ENCODE measurements at places on chromosomes 12 and 14. TPM values are rescaled to one million over a fixed set of nuclear protein-coding genes. Genes with fewer than 3 reads are reported as not detected.

The CFAP54 gene
- 0.15 TPM for total RNA-seq

The TSPAN11 gene
- 0.87 TPM for total RNA-seq

The CLEC1B gene
- total RNA-seq, result not detected

The BCL2L14 gene
- not detected for total RNA-seq

The KRT78 gene
- not detected for total RNA-seq

The TARBP2 gene
- total RNA-seq, result 23.5 TPM

The FGD4 gene
- total RNA-seq, result 8.7 TPM

The KRT76 gene
- total RNA-seq, result not detected

DNA sequence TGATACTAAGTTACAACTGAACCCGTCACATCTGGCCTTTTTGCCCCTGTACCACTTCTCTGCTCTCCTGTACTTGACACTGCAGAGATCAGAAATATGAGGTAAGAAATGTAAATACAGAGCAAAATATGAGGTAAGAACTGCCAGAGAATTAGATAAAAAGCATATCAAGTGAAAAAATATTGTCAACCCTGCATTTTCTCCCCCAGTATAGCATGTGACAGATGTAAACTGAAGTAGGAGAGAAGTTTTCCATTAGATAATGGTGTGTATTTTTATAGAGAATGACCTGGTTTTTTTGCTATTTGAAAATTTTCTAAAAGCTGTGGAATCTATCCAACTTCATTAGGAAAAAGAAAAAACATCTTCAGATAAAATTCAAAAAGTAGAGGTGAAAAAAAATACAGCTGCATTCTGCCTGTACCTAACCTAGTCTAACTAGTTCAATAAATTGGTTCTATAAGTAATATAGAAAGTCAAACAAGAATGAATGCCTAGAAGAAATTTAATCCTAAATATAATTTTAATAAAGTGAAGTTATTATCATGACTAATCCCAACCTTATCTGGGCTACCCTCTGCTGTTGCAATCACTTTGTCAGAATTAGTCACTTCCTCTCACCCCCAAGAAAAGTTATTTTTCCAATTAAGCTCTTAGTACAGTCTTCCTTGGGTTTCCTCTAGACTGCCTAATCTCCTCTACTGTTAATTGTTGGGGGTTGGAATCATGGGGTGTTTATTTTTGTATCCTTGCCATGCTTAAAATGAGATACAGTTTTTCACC is 210.0 kb downstream of the RASSF9 start:
- H3K4me3 ChIP-seq, result no peak overlapping the region
- no peak for DNase-seq
- H3K4me1 ChIP-seq, result peaks cover 13% of the 10 kb centered on the region
- H3K27me3 ChIP-seq, result no peaks in the 10 kb centered on the region
- no peak overlapping the region for H3K27ac ChIP-seq

DNA sequence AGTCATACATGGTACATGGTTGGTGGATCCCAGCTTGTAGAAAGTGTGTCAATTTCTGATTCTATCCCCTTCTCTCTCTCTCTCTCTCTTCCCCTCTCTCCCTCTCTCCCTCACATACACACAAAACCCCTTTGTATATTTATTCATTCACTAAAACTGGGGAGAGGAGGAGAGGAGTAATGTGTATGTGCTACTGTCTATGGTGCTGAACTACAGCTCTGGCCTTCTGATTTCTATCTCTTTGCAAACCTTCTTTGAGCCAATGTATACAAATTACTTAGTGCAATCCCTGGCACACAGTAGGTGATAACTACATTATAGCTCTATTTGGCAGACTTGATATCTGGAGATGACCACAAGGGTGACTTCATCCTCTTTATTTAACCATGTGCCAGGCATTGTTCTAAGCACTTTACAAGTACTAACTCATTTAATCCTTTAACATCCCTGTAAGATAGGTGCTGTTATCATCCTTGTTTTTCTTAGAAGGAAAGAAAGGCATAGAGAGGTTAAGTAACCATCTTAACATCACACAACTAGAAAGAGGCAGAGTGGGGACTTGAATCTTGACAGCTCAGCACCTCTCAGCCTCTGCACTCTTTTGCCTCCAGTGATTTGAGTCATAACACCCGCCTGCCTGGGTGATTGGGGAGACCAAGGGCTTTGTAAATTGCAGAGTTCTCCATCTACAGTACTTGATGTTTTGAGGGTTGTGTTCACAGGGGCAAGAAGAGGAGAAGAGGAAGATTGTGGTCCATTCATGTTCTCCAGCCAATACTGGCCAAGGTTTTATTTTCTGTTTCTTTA is 21.3 kb downstream of the RPH3A start:
- H3K27ac ChIP-seq, result no peak overlapping the region
- no peaks in the 10 kb centered on the region for H3K36me3 ChIP-seq
- H3K4me1 ChIP-seq, result no peaks in the 10 kb centered on the region
- no peak overlapping the region for H3K4me3 ChIP-seq
- H3K27me3 ChIP-seq, result peaks cover 6% of the 10 kb centered on the region
- no peak for DNase-seq

DNA sequence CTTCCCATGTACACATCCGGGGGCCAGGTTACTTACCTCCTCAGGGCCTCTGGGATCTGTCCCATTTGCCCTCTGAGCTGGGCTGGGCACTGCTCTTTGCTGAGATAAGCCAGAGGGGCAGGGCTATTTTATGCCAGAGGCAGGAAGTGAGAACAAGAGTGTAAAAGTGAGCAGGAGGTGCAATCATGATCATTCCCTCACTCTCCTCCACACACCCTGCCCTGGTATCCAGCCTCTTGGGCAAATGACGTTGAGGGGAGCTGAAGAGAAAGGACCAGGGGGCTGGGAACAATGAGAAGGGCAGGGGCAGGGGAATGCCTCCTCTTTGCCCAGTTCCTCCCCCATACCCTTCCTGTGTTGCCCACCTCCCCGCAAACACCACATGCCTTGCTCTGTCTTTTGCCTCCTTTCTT is 4.2 kb downstream of the LPAR5 start:
- H3K36me3 ChIP-seq, result no peaks in the 10 kb centered on the region
- no peak overlapping the region for H3K27ac ChIP-seq
- no peaks in the 10 kb centered on the region for H3K27me3 ChIP-seq
- H3K4me3 ChIP-seq, result no peak overlapping the region
- peaks cover 25% of the 10 kb centered on the region for H3K4me1 ChIP-seq

- DNase-seq, result no peak
- peaks cover 3% of the 10 kb centered on the region for H3K27me3 ChIP-seq
- no peak overlapping the region for H3K4me3 ChIP-seq
- no peak overlapping the region for H3K27ac ChIP-seq
These were observed 34.3 kb upstream of the CHST11 start for GRCh38 chr12:104422441-104422840.

DNA sequence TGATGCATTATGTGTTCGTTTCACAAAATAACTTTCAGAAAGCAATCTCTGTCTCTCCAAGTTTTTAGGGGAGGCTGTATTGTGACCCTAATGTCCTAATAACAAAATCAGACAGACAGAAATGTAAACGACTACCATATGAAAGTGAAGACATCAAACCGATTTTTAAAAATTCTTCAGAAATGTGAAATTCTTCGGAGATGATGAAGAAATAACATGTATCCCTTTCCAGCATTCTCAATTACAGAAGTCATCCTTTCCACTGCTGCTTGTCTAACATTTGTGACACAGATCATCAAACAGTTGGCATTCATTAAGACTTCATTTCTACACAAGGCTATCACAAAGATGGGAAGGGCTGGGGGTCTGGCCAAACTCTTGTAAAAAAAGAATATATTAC is 41.0 kb downstream of the DMAC2L start:
- peaks cover 5% of the 10 kb centered on the region for H3K36me3 ChIP-seq
- no peaks in the 10 kb centered on the region for H3K27me3 ChIP-seq
- peak overlapping the region; percentile 50 for H3K4me3 ChIP-seq
- H3K4me1 ChIP-seq, result peaks cover 42% of the 10 kb centered on the region
- DNase-seq, result no peak

- H3K4me1 ChIP-seq, result no peaks in the 10 kb centered on the region
- DNase-seq, result no peak
- no peak overlapping the region for H3K4me3 ChIP-seq
- H3K36me3 ChIP-seq, result no peaks in the 10 kb centered on the region
- no peaks in the 10 kb centered on the region for H3K27me3 ChIP-seq
These were observed 114.8 kb upstream of the FUT8 start for GRCh38 chr14:65297744-65298143.

DNA sequence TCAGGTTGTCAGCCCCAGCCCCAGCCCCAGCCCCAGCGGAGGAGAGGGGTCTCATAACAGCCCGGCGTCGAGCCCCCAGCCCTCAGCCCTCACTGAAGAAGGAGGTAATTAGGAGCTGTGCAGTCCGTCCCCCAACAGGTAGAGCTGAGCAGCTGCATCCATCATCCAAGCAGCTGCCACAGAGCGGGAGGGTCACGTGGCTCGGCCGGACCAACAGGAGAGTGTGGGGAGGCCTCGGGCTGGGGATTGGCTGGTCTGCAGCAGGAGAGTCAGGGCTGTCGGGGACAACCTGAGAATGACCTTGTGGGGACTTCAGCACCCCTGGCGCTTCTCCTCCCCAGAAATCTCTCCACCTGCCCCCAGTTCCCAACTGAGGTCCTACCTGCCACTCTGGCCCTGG is 29.6 kb downstream of the SMUG1 start:
- no peaks in the 10 kb centered on the region for H3K4me1 ChIP-seq
- peaks cover 3% of the 10 kb centered on the region for H3K36me3 ChIP-seq
- DNase-seq, result no peak
- H3K27ac ChIP-seq, result no peak overlapping the region

- peaks cover 51% of the 10 kb centered on the region for H3K4me1 ChIP-seq
- H3K27ac ChIP-seq, result no peak overlapping the region
- H3K4me3 ChIP-seq, result no peak overlapping the region
- peaks cover 7% of the 10 kb centered on the region for H3K36me3 ChIP-seq
- DNase-seq, result no peak
These were observed 410.7 kb upstream of the RGS6 start for GRCh38 chr14:71521238-71522135.

DNA sequence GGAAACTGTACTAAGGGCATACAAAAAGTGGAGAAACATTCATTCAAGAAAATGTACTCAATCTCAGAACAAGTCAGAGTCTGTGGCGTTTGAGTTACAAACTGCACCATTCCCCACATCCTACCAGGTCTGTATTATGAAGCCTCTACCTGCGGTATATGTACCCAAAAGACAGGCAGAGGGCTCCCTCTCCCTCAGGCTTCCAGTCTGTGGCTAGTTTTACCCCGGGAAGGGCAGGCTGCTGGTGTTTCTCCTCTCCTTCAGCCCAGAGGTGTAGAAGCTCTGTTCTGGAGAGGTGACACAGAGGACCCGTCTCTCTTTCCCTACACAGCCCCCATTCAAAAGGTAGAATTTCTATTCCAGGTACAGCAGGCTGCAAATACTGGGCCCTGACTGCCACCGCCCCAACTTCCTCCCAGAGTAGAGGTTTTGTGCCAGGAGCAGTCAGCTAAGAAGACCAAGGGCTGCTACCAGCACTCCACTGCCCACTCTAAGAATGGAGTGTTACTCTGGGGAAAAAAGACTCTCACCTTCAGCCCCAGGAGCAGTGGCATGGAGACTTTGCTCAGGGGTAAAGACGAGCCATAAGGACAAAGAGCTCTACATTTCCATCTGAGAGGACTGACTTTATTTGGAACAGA is 39.4 kb downstream of the PARP11 start:
- H3K4me3 ChIP-seq, result no peak overlapping the region
- H3K27me3 ChIP-seq, result no peaks in the 10 kb centered on the region
- peaks cover 4% of the 10 kb centered on the region for H3K36me3 ChIP-seq
- no peak overlapping the region for H3K27ac ChIP-seq

GRCh38 chr12:12212769-12213168 is 54.1 kb downstream of the LRP6 start:
- H3K4me3 ChIP-seq, result no peak overlapping the region
- peaks cover 29% of the 10 kb centered on the region for H3K4me1 ChIP-seq
- H3K27ac ChIP-seq, result no peak overlapping the region
- DNase-seq, result no peak
- H3K36me3 ChIP-seq, result peaks cover under 1% of the 10 kb centered on the region
- no peaks in the 10 kb centered on the region for H3K27me3 ChIP-seq

GRCh38 chr12:131857908-131858850 is 30.0 kb downstream of the MMP17 start:
- H3K4me3 ChIP-seq, result no peak overlapping the region
- peaks cover 23% of the 10 kb centered on the region for H3K4me1 ChIP-seq
- no peak overlapping the region for H3K27ac ChIP-seq
- peak; percentile 76 for DNase-seq
- no peaks in the 10 kb centered on the region for H3K36me3 ChIP-seq

GRCh38 chr12:105107171-105107493 is 399 bp upstream of the WASHC4 start:
- peaks cover 42% of the 10 kb centered on the region for H3K4me1 ChIP-seq
- no peaks in the 10 kb centered on the region for H3K27me3 ChIP-seq
- peaks cover 4% of the 10 kb centered on the region for H3K36me3 ChIP-seq
